T-helper 2 cell treated with Interferon-gamma antibody and Interleukin-4, amounts not matched to agents 5 μg/mL and 100 μg/mL, for 36 hours (primary cell): ENCODE measurements at places on chromosomes 16 and 17.

GRCh38 chr16:59975953-59976352 is 1241.8 kb upstream of the GOT2 start:
- DNase-seq, result no peak

GRCh38 chr16:82007189-82007588 is 4.1 kb downstream of the SDR42E1 start:
- no peak for DNase-seq

DNA sequence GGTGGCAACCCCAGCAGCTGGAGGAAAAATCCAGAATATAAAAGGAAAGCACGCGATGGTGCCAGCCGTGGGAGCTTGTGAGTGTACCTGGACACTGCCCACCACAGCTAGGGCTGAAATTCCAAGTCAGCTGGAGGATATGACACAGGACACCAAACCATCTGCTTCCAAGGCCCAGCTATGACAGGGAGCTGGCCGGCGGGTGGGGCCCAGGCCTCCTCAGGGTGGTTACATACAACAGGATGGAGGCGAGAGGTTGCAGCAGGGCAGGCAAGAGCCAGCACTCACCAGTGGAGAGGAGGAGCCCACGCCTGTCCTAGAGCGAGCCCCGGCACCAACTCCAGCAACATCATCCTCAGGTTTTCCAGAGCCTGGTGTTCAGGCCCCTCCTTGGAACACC is 163.2 kb upstream of the RPL38 start:
- no peak for DNase-seq

- no peak for DNase-seq
Observed at GRCh38 chr17:78643326-78643725, 66.1 kb upstream of the DNAH17 start.

- DNase-seq, result no peak
Observed at GRCh38 chr17:77686903-77687302, 271.6 kb upstream of the TNRC6C start.

- no peak for DNase-seq
Observed at GRCh38 chr16:21100447-21100846, 50.2 kb downstream of the DNAH3 start.

DNA sequence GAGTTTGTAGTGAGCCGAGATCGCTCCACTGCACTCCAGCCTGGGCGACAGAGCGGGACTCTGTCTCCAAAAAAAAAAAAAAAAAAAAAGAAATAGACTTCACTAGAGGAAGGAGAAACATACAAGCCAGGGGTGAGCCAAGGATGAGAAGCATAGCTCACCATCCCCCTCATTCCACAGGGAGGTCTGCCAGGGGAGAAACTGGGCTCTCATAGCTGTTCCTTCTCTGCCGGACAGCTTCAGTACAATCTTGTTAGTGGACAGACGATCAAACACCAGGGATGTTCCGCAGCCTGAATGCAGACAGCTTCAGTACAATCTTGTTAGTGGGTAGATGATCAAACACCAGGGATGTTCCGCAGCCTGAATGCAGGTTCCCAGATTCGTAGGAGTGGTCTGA is 509.6 kb downstream of the CDH13 start:
- DNase-seq, result no peak
